ENCODE measurements at places on chromosomes 2 and 18.

GRCh38 chr2:174395969-174396630, 570 bp downstream of the SCRN3 start:
- DNase-seq, result no peak

GRCh38 chr2:85548608-85548900, 9.6 kb downstream of the MAT2A start:
- DNase-seq, result no peak

GRCh38 chr2:66948234-66948633, 448.9 kb upstream of the ETAA1 start:
- DNase-seq, result no peak

DNA sequence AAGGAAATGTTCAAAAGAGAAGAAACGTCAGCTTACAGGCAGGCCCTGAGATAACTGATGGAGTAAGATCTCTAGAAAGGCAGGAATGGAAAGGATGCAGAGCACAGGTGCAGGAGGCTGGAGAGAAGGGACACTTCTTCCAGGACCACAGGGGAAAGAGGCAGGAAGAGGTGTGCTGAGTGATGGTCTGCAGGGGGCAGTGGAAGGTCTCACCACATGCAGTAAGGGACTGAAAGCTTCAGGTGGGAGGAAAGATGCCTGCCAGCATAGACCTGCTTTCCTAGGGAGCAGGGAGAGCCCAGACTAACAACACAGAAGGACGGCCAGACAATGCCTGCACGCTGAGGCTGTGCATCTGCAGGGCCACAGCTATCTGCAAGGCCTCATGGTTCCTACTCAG, 156.8 kb downstream of the L3MBTL4 start:
- no peak for DNase-seq

- DNase-seq, result no peak
These were observed 30.3 kb downstream of the WDSUB1 start for GRCh38 chr2:159256159-159256558.

DNA sequence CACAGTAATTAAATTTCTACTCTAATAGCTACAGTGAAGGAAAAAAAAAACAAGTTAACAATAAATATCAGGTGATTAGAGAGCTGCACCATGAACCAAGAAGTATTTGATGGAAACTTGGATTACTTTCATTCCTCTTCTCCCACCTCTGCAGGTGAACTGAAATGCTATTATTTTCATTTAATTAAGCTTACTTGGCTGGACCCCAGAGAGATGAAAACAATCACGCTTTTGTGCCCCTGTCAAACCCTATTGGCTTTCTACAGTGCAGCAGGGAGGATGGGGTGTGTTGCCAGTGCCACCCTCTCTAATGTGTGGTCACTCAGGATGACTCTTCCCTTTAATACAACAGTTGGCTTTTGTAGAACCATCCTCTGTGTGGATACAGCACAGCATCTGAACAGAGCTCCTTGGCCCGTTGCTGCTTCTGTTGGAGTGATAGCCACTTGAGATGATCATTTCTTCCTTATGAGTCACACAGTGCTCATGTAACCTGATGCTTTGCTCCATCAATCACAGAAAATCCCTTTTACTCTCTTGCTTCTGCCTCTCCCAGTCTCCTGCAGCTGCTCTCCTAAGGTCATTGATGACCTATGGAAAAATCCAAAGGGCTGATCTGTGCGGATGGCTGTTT, 5.5 kb upstream of the ARL4C start:
- no peak for DNase-seq

- DNase-seq, result no peak
These were observed 32.7 kb upstream of the C1GALT1C1L start for GRCh38 chr2:43708891-43709290.

DNA sequence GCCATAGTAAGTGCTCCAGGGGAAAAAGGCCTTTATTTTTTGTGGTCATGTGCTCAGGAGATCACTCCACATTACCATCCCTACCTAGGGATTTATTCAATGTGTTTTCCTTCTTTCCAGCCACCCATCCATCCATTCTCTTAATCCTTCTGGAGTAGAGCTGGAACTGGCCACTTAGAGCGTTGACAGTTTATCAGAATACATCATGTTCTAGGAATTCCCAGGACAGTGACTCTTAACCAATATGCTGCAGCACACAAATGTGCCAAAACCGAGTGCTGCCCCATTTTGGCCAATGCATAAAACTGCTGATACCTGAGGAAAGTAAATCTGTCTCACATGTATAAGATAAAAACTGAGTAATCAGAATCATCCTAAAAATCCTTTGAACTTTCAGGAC, 63.7 kb downstream of the FARSB start:
- DNase-seq, result no peak

DNA sequence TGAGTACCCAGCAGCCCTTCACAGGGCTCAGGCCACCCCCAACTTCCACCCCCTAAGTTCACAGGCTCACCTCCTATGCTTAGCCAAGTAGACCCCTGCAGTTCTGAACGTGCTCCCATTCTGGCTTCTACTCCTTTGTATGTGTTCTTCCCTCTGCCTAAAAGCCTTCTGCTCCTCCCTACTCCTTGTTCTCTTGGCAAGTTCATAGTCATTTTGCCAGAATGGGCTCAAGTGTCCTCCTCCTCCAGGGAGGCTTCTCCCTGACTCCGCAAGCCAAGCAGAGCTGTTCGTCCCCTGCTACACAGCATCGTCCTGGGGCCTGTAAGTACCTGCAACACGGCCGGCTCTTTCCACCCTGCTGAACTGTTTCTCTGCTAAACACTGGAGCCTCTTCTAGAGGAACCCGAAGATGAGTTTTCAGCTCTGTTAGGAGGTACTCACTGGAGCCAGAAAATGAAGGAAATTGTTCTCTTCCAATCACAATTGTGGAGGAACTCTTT, 14.6 kb upstream of the CETN1 start:
- DNase-seq, result no peak

GRCh38 chr18:933082-933481, 28.4 kb downstream of the ADCYAP1 start:
- no peak for DNase-seq

- DNase-seq, result no peak
These were observed 318.2 kb downstream of the RND3 start for GRCh38 chr2:150169237-150169629.

- no peak for DNase-seq
These were observed 119.6 kb downstream of the ZFP36L2 start for GRCh38 chr2:43106559-43107527.

DNA sequence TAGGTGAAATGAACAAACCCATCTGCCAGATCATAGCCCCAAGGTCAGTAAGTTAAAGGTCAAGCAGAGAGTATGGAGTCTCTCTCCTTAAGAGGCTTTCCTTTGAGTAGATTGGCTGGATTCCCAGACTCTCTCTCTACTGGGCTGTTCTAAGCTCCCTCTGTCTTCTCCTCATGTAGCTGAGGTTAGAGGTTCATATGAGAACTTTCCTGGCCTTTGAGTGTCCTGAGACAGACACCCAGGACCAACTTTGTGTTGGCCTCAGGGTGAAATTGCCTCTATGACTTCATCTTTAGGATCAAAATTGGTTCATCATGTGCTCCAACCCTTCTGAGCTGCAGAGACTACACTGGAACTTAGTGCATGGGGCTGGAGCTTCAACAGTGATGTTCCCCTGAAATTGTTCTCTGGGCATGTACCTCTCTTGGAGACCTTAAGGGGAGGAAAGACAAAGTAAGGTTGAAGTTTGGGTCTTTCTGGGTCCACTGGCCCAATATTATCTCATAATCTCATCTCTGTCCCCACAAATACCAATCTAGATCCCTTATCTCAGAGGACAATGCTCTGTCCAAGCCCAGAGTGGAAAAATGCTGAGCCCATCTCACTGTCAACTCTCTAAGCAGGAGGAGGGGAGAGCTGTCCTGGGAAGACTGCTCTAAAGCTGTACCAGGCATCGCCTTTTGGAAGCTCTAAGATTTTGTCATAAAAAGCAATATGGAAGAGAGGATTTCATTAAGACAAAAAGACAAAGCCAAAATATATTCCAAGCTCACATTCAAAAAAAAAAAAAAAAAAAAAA, 177.3 kb upstream of the ARL4C start:
- no peak for DNase-seq

DNA sequence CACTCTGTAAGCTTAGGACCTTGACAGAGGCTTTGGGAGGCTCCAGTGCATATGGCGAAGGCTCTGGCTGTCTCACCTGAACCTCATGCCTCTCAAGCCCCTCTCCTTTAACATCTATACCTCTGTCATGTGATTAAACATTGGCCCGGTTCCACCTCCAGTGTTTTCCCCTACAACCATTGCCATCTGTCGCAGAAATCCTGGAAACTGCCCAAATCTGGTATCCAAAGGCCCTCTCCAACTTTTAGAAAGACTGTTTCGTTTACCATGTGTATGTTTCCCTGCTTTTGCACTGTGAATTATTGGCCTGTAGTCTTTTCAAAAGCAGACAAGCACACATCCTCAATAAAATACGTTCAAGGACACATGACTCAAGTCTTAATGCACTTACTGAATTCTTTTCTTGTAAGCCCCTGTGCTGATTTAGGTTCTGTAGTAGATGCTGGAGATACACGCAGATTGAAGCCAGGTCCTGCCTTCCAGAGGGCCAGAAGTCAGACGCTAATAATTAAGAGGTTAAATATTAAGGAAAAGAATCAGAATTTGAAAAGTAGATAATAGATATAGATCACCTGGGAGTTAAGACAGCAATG, 386.4 kb upstream of the SLC14A2 start:
- DNase-seq, result no peak

- no peak for DNase-seq
These were observed 184.7 kb downstream of the SATB2 start for GRCh38 chr2:199273042-199273511.

GRCh38 chr2:214294426-214294825, 116.4 kb upstream of the VWC2L start:
- no peak for DNase-seq

DNA sequence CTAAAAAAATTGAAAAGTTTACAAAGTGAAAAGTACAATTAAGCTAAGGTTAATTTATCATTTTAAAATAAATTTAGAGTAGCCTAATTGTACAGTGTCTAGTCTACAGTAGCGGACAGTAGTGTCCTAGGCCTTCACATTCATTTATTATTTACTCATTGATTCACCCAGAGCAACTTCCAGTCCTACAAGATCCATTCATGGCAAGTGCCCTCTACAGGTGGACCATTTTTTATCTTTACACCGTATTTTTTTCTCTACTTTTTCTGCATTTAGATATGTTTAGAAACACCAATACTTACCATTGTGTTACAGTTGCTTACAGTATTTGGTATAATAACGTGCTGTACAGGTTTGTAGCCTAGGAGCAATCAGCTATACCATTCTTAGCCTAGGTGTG, 84.1 kb downstream of the TSN start:
- DNase-seq, result no peak

Measured in stimulated activated CD4-positive, alpha-beta T cell treated with anti-CD3 and anti-CD28 coated beads, TNF-alpha, amount 100 ng/mL, for 1 hour (primary cell).